Kasumi-1 (cell line): ENCODE measurements at places on chromosomes 16 and 17.

- DNase-seq = no peak
These were observed 95.6 kb downstream of the GRIN2A start for GRCh38 chr16:10086620-10087019.

GRCh38 chr17:35879773-35880654, at the start of gene CCL5:
Gene CCL5, minus strand, starts transcription at chr17:35880360.
- peak; percentile 83 for DNase-seq

DNA sequence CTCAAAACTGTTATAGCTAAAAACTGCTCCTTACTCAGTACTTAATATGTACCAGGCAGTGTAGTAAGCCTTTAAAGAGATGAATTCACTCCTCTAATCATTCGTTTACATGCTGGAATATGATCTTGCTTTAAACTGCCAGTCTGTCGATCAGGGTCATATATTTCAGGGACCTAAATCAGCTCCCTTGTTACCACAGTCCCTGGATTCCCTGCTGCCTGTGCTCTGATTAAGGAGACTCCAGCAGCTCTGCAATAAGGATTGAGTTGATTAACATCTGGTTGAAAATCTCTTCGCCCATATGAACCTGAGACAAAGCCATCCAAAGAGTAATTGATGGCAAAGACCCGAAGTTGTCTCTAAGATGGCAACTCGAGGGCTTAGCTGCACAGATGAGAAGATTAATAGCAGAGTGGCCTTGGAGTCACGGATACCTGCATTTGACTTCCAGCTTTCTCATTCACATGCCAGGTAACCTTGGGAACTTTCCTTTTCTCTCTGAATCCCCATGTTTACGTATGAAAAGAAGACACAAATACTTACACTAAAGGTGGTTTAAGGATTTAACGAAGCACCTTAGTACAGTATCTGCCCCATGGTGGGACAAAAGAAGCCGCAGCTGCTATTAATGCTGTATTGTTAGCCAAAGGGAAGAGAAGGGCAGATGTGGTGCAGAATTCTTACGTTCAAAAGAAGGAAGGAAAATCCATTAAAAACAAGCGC, 68.2 kb downstream of the VAT1L start:
- no peak for DNase-seq

DNA sequence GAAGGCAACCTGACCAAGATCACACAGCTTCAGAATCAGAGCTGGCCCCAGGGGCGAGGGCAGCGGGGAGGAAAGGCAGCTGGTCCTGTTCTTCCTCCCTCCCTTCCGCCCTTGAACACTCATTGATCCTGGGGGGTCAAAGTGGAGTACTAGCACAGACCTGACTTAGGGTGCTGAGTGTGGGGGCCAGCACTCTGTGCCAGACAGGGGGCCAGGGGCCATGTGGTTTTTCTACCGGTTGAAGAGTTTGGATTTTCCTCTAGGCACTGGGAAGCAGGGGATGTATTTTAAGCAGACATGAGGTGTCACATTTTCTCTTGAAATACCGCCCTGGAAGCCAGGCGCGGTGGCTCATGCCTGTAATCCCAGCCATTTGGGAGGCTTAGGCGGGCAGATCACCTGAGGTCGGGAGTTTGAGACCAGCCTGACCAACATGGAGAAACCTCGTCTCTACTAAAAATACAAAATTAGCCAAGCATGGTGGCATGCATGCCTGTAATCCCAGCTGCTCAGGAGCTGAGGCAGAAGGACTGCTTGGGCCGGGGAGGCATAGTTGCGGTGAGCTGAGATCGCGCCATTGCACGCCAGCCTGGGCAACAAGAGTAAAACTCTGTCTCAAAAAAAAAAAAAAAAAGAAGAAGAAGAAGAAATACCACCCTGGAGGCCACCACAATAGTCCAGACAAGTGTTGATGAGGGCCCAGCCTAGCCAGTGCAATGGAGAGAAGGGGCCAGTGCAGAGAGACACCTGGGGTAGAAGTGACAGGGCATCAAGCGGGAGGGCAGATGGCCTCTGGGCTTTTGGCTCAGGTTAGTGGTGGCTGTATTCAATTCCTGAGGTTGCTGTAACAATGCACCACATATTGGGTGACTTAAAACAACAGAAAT, 15.3 kb downstream of the OSBPL7 start:
- DNase-seq = no peak

- DNase-seq = no peak
These were observed 28.1 kb downstream of the EMP2 start for GRCh38 chr16:10552281-10552680.

DNA sequence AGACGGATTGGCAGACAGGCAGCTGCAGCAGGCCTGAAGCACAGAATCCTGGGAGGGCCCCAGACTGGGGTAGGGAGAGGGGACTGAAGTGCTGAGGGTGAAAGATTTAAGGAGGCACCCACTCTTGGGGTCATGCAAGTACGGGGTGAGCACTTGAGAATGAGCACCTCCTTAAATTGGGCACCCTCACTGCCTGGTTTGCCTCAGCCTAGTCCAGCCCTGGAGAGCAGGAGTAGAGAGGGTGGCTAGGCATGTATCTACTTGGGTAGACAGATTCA, 154.1 kb upstream of the CDC42EP4 start:
- DNase-seq = no peak

DNA sequence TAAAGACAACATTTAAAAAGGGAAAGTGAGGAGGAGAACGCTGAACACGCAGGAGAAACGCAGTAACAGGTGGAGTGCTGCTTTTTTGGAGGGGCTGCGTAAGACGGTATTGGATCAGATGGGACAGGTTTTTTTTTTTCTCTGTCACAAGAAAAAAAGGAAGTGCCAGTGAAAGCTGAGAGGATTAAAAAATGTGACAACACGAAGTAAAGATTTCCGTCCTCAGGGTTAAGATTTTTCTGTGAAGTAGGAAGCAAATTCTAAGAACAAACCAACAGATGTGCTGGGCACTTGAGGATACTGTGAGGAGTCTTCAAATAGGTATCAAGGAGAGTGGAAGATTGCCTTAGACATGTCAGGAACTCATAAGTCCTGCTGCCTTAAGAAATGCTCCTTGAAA, 5.8 kb upstream of the ABCA9 start:
- DNase-seq = peak; percentile 32

GRCh38 chr16:72094266-72094610, 591 bp downstream of the DHX38 start:
- DNase-seq = no peak

GRCh38 chr16:24896439-24896838, 50.7 kb downstream of the SLC5A11 start:
- DNase-seq = no peak

GRCh38 chr16:74275711-74276110, 20.9 kb upstream of the PSMD7 start:
- no peak for DNase-seq

GRCh38 chr17:61285526-61286320, 113.9 kb upstream of the TBX2 start:
- DNase-seq = no peak

DNA sequence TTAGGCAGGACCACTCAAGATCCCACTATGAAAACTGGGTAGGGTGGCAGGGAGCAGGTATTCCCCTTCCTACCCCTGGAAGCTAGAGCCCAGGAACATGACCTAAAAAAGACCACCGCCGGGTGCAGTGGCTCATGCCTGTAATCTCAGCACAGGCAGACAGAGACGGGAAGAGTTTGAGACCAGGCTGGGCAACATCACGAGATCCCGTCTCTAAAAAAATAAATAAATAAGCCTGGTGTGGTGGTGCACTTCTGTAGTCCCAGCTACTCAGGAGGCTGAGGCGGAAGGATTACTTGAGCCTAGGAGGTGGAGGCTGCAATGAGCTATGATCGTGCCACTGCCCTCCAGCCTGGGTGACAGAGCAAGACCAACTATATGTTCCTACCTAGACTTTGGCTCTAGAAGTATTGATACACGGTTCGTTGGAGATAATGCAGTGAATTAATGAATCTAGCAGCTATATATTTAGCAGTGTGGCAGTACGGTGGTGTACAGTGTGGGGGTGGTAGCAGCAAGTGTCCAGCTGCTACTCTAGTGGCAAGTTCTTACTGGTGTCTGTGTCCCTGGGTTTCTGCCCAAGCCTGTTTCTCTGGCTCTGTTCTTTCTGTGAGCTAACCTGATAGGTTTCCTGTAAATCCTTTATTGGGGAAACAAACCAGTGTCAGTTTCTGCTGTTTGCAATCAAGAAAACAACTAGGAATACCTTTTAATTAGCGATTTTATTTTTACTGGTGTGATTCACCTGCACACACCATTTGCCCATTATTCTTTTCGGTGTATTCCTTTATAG, 3.3 kb upstream of the USP31 start:
- no peak for DNase-seq

DNA sequence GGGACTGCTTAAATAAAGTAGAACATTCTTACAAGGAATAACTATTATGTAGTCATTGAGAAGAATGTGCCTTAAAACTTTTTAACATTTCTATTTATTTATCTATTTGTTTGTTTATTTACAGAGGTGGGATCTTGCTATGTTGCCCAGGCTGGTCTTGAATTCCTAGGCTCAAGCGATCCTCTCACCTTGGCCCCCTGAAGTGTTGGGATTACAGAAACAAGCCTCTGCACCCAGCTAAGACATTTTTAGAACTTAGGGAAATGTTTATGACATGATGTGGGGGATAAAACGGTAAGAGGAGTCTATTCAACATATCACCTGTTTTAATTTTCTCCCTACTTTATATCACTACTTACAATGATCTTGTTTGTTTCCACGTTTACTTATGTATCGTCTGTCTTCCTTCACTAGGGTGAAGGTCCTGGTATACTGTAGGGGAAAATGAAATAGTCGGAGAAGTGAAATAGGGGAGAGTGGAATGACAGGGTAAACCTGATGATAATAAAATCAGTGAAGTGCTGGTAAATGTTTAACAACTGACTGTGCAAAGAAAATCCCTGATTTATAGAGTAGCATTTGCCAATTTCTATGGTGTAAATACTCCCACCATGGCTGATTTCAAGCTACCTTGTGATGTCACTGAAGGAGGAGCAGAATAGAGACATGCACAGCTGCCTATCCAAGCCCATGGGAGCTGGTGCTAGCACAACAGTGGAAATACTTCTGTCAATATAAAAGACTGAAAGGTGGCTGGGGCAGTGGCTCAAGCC, 16.0 kb upstream of the HAPSTR1 start:
- DNase-seq = no peak

- DNase-seq = no peak
These were observed 110.3 kb downstream of the BANP start for GRCh38 chr16:88061346-88062110.

DNA sequence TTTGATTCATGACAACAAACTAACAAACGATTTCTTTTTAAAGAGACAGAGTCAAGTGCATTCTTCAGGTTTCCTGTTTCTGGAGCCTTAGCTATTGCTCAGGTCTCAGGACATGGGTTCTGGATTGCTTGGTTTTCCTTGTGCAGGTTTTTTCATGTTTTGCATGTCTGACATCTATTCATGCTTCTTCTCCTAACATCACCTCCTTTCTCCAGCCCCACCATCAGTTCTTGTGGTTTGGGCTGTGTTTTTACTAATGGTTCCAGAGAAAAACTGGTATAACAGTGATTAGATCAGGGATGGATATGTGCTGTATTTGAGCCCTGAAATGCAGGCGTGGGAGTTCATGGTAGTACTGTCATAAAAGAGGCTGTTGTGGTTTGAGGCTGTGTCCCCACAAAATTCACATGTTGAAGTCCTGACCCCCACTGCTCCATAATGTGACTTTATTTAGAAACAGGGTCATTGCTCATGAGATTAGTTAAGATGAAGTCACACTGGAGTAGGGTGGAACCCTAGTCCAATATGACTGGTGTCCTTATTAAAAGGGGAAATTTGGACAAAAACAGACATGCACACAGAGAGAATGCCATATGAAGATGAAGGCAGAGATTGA, 67.9 kb downstream of the IRX6 start:
- no peak for DNase-seq

GRCh38 chr16:907842-908241, 62.9 kb downstream of the LMF1 start:
- DNase-seq = no peak

- no peak for DNase-seq
These were observed 93.8 kb downstream of the CDC27 start for GRCh38 chr17:47095268-47095667.

GRCh38 chr17:65228734-65229620, 91.8 kb downstream of the RGS9 start:
- peak; percentile 92 for DNase-seq

- DNase-seq = no peak
These were observed 155.7 kb upstream of the TNRC6C start for GRCh38 chr17:77802811-77803220.

GRCh38 chr16:49608098-49608497, 234.5 kb downstream of the C16orf78 start:
- no peak for DNase-seq

DNA sequence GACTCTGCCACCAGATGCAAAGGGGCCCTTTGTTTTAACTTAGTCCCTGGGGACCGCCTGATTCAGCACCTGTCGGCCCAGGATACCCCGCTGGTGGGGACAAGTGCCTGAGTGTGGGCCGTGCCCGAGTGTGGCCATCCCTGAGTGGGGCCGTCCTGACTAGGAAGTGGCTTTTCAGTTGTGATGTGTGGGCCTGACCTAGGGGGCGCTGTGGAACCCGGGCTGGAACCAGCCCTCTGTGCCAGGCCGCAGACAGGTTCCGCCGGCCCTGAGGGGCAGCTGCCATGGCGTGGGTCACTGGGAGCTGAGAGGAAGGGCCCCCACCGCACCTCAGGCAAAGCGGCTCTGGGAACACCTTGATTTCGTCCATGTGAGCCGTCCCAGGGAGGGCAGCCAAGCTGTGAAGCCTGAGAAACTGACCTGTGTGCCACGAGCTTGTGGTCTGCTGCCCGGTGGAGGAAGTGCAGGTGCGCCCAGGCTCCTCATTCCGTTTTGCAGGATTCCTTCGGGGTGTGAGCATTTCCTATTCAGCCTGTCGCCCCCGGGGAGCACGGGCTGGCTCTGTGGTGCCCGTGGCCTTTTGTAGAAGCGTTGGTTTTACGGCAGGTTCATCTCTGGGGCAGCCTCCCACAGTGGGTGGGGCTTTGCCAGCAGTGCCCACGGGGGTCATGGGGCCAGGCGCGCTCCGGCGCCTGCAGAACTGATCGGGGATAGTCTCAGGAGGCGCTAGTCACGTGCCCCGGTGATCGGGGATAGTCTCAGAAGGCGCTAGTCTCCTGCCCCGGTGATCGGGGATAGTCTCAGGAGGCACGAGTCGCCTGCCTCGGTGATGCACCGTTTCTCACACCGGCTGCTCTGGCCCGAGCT, 5.3 kb downstream of the RPL13 start:
- peak; percentile 61 for DNase-seq

DNA sequence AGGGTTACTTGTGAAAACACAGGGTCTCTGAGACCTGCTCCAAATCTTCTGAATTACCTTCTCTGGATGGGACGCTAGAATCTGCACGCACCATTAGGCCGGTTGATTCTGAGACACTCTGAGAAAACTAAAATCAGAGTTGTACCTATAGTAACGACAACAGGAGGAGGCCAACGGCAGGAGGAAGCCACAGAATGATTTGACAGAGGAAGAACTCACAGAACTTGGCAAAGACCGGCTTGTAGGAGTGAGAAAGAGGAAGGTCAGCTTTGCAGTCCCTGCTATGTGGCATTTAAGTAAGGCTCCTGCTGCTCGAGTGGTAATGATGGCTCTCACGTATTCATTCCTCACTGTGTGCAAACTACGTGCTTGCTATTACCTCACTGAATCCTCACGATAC, 483.0 kb downstream of the TMEM114 start:
- DNase-seq = peak; percentile 84
